ENCODE measurements at places on chromosomes 1 and 21.

GRCh38 chr21:35563885-35564451, 496.4 kb downstream of the SETD4 start:
- no peak for DNase-seq

DNA sequence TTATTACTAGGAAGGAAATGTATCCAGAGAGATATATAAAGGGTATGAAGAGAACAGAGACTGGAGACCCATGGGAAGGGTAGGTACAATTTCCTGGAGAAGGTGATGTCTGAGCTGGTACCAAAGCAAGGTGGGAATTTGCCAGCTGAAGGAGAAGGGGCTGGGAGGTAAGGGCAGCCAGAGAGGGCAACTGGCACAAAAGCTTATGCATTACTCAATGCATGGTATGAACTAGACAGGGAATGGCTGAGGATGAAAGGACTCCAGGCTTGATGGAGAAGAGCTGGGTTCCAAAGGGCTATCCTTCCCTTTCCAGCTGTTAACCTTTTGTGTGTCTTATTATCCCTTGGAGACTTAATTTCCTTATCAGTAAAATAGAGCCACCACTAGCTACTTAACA, 113.6 kb upstream of the GADD45A start:
- no peak for DNase-seq

GRCh38 chr1:171805395-171806115, 24.1 kb downstream of the METTL13 start:
- DNase-seq = peak; percentile 16

DNA sequence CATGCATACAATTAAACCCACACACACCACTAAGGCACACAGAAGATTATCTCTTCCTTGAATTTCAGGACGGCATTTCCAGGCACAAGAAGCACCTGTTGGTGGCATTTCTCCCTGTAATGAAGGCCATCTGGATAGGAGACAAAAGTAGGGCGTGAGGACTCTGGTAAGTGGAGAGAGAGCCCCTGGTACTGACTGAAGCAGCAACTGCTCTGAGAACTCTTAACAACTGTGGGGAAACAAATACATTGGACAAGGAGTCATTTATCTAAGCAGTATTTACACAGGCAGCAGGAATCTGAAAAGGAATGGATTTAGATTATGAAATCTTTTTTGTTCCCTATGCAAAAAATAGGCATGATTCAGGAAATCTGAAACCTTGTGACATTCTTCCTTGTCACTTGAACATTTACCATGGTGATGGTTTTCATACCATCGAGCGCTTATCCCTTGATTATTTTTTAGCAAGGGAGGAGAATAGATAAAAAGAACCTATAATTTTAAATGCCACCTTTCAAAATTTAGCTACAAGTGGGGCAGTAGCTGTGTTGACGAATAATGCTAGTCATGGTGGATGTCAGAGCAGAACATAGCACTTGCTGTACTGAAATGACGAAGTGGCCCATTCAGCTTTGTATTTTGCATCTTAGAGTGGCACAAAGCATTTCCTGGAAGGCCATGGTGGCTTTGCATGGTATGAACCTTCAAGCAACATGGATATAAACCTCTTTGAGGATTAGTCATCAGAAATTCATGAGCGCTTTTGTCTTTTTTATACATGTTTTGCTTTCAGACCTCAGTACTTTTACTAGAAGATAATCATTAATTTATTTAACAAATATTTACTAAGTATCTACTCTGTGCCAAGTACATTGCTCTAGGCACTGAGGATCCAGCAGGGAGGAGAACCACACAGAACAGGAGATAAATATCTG, 362.0 kb downstream of the ADGRL2 start:
- peak; percentile 1 for DNase-seq

- DNase-seq = no peak
Measured at GRCh38 chr1:237700181-237700580, 190.5 kb downstream of the ZP4 start.

DNA sequence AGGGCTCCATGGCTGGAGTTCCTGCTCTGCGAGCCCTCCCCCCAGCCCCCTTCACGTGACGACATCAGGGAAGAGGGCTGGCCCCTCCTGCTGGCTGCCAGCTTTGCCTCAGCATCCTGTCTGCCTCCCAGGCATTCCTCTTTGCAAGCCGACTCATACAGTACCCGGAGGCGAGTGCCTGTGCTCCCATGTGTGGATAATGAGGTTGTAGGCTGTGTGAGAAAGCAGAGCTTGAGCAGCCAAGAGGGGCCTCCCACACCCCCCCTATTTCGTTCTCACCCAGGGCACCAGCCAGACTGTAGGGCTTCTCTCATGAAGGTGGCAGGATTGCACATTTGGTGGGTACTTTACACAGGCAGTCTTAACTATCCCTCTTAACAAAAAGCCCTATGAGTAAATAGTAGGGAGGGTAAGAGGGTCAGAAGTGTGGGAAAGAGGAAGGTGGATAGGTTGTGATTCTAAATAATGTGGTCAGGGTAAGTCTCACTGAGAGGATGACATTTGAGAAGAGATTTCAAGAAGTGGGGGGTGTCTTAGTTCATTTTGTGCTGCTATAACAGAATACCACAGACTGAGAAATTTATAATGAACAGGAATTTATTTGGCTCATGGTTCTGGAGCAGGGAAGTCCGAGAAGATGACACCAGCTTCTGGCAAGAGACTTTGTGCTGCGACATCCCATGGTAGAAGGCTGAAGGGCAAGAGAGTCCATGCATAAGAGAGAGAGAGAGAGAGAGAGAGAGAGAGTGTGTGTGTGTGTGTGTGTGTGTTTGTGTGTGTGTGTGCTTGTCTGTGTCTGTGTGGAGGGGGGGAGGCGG, 113.5 kb downstream of the OMA1 start:
- DNase-seq = no peak

GRCh38 chr1:110601332-110601731, 4.8 kb downstream of the KCNA2 start:
- DNase-seq = no peak

GRCh38 chr1:155326020-155326526, 5.4 kb downstream of the RUSC1 start:
- no peak for DNase-seq

DNA sequence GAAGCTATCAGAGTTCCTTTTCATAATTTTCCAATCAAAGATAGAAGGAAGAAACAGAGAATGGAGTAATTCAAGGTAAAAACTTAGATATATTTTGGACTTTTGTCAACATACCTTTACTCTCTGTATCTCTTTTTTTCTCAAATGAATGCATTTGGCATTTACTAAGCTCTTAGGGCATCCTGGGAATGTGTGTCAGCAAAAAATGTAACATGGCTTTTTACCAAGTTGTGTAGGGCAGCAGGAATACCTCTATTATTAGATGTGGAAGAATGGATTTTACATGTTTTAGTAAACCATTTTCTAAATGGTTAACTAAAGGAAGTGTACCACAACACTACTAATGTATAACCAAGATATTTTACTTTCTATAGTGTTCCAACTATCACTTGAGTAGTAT, 4.2 kb upstream of the COL11A1 start:
- no peak for DNase-seq

GRCh38 chr1:111205714-111206050, 5.2 kb upstream of the DENND2D start:
- DNase-seq = no peak

DNA sequence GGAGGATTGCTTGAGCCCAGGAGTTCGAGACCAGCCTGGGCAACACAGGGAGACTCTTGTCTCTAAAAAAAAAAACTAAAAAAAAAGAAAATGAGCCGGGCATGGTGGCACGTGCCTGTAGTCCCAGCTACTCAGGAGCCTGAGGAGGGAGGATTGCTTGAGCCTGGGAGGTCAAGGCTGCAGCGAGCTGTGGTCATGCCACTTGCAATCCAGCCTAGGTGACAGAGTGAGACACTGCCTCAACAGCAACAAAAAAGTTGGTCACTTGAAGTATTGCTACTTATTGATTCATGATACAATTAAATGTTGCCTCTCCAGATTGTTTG, 57.9 kb upstream of the CXADR start:
- no peak for DNase-seq

- no peak for DNase-seq
Measured at GRCh38 chr1:29672416-29673227, 436.3 kb downstream of the PTPRU start.

- no peak for DNase-seq
Measured at GRCh38 chr1:84266748-84267147, 34.8 kb upstream of the SAMD13 start.

- DNase-seq = no peak
Measured at GRCh38 chr21:46125846-46126301, 28.0 kb downstream of the COL6A2 start.

- no peak for DNase-seq
Measured at GRCh38 chr1:191320062-191320461, 838.2 kb upstream of the RGS18 start.

GRCh38 chr1:43247256-43247921, 22.4 kb upstream of the TMEM125 start:
- DNase-seq = no peak

- no peak for DNase-seq
Measured at GRCh38 chr1:227937031-227937837, 10.5 kb downstream of the WNT9A start.

GRCh38 chr1:192951691-192952460, 107.3 kb downstream of the UCHL5 start:
- DNase-seq = peak; percentile 12

- DNase-seq = no peak
Measured at GRCh38 chr1:75768016-75768415, 18.0 kb upstream of the RABGGTB start.

GRCh38 chr1:58324558-58324957, 222.0 kb downstream of the OMA1 start:
- DNase-seq = no peak

GRCh38 chr1:236657398-236657797, 28.9 kb upstream of the ACTN2 start:
- no peak for DNase-seq

GRCh38 chr1:27726173-27727044, 648 bp downstream of the FAM76A start:
- peak; percentile 56 for DNase-seq

GRCh38 chr1:114597949-114598348, 16.5 kb upstream of the BCAS2 start:
- no peak for DNase-seq

GRCh38 chr1:201507360-201507675, 395 bp upstream of the CSRP1 start:
- no peak for DNase-seq

DNA sequence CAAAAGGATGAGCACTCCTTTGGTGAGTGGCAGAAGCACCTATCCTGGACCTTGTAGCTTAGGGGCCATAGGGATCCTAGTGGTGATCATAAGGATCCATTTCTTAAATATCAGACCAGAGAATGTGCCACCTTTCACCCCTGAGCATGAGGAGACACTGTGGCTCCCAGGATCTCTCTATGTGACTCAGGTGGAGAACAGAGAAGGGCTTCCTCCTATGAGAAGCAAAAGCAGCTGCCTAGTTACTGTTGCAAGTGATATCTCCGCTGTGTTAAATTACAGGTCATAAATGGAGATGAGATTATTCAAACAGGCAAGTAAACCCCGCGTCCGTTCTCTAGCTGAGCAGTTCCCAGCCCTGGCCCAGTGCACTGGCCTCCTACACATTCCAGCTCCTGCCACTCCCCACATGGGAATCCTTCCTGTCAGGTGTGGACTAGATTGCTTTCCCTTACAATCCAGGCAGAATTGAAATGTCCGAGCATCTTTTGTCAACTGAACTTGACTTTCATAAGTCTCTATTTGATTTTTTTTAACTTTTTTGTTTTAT, 26.3 kb downstream of the CLEC20A start:
- no peak for DNase-seq

DNA sequence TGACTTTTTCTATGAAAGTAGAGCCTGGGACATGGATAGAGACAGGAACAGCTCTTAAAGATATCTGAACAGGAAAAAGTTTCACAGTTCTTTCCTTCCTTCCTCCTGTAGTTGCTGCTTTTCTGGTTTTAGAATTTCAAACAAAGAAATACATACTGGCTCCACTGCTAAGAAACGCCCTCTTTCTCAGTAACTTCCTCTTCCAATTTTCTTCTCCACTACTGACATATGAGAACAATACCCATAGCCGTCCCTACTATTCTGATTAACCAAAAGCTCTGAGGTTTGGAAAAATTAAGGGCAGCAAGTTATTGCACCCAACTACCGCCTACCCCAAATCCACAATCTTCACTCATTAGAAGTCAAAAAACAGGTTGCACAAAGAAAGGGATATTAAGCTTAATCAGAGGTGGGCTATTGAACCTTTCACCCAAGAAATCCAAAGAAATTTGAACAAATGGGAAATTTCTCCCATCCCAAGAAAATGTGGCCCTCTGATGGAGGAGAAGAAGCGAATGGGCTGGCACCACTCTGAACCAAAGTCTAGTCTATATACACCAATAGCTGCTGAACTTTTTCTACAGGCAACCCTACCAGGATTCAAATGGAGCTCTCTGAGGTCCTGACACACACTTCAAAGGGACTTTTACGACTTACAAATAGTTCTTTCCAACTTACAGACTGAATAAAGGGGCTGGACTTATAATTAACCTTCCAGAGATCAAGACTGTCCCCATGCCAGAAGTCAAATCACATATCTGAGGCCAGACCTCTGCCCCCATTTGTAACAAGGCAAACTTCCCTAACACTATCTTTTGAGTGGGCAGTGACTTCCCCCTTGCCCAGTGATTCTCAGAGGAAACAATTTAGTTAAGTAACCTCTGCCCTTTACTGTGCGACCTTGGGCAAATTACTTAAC, 1.7 kb downstream of the WASF2 start:
- DNase-seq = peak; percentile 27

GRCh38 chr1:228297822-228298221, 90.0 kb downstream of the OBSCN start:
- DNase-seq = no peak

DNA sequence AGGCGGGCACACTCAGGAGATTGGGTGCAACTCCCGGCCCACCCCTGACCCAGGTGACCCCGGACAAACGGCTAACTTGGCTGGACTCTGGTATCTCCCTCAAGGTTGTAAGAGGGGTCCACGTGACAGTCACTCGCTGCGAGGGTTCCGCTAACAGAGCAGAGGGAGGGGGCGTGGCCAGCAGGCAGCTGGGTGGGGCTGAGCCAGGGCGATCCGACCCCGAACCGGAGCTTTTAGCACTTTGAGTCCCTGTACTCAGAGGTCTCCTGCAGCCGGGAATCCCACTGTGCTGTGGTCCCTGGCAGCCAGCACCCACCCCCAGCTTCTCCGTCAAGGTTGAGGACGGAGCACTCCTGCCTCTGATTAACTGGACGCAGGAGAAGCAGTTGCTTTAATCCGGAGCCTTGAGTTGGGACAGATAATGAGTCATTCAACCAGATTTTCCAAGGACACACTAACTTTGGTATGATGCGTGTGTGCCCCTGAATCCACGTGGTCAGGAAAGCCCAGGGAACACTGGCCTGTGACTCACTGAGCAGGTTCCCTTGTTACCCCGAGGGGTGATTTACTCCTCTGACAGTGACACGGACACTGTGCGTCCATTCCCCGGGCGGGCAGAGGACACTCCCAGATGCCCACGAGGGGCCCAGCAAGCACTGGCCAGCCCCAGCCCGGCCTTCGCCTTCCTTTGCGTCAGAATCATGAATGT, 16.8 kb downstream of the TRPM2 start:
- DNase-seq = no peak

DNA sequence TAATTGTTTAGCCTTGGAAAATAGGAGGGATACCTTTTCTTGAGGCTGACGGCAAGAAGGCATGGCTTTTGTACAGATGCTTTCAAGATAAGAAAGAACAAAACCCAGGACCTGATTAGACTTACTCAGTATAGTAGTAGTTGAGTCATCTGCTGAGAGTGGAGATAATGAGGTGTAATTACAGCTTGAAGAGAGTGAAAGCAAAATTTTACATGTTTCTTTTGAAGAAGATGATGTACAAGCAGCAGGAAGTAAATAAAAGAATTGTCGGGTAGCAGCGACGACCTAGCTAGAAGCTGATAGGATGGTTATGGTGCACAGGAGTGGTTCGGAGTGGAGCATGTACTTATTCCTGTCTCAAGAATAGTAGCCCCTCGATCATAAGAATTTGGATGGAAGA, 6.6 kb downstream of the ANGPTL1 start:
- DNase-seq = peak; percentile 35

Data from activated CD4-positive, alpha-beta T cell treated with anti-CD3 and anti-CD28 coated beads, Interleukin-10, Interleukin-2, amounts not matched to agents 100 ng/mL and 50 ng/mL, durations not matched to agents 16 hours and 8 hours (primary cell).